ENCODE measurements at places on chromosomes 3 and 15. TPM values are rescaled to one million over a fixed set of nuclear protein-coding genes. Genes with fewer than 3 reads are reported as not detected.

DNA sequence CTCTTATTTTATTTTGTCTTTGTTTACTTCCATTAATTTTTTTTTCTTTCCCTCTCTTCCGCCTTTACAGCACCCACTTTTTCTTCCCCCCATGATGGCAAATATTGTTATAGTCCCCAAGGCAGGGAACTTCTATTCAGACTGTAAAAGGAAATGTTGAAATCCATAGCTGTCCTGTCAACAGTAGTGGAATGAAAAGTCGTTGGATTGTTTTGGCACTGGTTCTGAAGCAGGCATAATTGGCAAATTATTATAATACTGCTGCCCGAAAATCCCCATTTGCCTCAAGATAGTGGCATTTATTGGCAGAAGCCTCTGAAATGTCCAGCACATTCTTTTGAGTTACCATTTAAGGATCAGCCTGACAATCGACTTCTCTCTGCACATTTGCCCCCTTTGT lies 150.6 kb downstream of the TPRG1 start:
- no peak for DNase-seq

Gene DNAH12
- 0.25 TPM for total RNA-seq

Gene KY
- total RNA-seq, result 0.65 TPM

Gene CCRL2
- total RNA-seq, result not detected

Gene AADAC
- 0.17 TPM for total RNA-seq

DNA sequence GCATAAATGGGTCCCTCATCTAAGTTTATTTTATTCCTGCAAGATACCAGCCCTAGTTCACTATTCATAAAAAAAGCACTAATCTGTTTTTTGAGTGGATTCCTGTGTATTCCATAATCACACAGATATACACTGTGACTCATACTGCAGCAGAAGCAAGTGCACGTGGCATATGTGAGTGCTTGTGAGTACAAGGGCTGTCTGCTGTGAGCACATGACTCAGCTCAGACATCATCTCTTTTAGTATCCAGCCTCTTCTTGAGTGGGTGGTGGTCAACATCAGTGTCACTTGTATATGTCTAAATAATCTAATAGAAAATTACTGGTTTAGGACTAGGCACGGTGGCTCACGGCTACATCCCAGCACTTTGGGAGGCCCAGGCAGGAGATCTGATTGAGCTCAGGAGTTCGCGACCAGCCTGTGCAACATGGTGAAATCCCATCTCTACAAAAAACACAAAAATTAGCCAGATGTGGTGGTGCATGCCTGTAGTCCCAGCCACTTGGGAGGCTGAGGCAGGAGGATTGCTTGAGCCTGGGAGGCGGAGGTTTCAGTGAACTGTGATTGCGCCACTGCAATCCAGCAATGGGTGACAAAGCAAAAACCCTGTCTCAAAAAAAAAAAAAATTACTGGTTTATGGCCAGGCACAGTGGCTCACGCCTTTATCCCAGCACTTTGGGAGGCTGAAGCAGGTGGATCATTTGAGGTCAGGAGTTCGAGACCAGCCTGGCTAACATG lies 49.8 kb downstream of the NIPA2 start:
- DNase-seq, result peak; percentile 78

Gene AGBL1
- total RNA-seq, result not detected

GRCh38 chr15:68326711-68327354 lies 49.3 kb downstream of the FEM1B start:
- DNase-seq, result no peak

DNA sequence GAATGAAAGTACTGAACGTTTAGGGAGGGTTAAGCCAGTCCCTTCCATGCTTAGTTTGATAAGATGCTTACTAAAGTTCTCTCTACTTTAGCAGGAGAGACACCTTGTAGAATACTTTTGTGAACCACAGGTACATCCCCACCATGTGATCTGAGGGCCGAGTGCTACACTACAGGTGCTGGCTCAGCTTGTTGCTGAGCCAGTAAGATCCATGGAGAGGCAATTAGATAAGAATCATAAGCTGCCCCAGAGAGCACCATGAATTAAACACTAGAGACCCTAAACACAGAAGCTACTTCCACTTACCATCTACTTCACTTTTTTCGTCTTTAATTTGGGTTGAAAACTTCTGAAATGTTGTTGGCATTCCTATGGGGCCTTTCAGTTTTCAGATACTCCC lies 70.5 kb upstream of the GOLGA8B start:
- no peak for DNase-seq

DNA sequence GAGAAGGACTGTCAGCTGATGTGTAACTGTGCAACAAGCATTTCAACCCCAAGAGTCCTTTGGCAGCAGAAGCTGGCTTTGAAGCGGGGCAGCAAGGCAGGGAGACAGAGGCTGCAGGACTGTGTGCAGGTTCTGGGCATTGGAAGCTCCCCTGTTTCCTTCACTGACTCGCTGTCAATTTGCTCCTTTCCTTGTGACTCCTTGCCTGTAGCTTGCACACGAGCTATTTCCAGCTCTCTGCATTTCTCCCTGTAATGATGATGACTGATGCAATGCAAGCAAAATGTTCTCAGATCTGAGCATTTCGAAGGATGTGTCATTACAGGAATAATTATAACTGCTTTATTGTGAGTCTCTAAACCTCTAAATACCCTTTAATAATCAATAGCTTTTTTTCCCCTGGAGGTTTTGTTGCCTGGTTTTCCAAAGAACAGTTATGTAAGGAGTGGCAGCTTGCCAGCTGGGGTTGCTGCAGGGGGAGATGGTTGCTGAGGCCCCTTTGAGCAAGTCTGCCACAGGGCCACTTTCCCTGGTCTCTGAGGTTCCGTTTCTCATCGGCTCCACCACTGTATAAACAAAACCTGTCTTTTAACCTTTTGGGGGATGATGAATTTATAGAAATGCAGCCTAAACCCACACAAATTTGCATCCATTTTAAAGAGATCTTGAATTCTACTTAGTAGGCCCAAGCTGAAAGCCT lies 2.8 kb downstream of the APOD start:
- peak; percentile 50 for DNase-seq

DNA sequence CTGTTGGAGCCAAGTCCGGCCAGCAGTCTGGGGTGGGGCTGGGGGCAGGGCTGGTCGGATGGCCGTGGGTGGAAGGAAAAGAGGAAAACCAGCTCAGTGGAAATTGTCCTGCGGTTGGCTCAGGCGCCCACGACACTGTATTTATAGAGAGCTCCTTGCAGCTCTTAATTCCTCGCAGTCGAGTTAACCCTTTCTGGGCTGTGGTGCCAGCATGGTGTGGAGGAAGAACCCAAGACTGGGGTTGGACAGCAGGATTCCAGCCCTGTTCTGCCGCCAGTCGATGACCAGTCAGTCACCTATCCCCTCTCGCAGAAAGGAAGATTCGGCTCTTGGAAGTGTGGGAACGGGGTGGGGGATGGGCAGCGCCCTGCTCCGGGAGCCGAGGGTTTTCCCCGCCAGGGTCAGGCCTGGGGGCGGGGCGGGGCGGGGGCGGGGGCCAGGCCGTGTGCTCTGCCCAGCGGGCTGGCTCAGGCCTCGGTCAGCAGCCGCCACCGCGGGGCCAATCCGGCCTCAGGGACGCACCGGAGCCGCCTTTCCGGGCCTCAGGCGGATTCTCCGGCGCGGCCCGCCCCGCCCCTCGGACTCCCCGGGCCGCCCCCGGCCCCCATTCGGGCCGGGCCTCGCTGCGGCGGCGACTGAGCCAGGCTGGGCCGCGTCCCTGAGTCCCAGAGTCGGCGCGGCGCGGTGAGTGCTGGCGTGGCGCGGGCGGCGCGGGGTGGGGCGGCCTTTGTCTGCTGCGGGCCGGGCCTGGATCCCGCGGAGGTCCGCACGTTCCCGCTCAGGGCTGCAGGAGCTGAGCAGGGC lies at the start of gene CD276:
Gene CD276 (plus strand): TSS at position 607 of the 804 bp plus-strand sequence. CDS start 15,257 bp downstream, outside the sequence.
- peak; percentile 67 for DNase-seq

- DNase-seq, result no peak
These were observed 162.5 kb downstream of the MECOM start for GRCh38 chr3:169501061-169501460.

Gene ZPLD1
- 74.8 TPM for total RNA-seq

DNA sequence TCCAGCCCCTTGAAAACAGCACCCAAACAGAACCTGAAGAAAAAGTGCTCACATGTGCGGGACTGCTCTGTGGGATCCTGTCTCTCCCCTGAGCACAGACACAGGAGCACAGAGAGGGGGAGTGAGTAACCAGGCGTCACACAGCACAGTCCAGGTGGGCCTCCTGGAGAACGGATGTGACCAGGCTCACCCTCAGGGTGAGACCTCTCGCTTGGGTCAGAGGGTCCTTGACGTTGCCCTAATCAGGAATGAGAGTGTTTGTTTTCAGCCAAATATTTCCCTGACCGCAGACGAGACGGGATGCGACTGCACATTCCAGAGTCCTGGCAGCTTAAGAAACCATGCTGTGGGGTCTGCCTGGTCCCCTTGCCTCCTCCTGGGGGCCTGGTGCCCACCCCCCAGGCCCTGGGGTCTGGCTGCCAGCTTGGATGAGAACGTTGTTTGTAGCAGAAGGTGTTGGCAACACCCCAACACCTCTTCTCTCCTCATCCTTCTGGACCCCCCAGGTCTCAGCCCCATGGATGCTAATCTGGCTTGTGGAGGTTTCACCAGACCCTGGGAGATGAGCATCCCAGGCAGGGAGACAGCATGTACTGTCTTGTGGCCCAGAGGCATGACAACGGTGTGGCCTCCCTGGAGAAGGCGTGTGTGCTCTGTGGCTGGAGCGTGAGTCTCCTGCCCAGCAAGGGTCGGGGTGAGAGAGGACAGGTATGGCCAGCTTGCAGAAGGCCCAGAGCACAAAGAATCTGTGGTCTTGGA lies 42.1 kb upstream of the SLC6A6 start:
- DNase-seq, result no peak

DNA sequence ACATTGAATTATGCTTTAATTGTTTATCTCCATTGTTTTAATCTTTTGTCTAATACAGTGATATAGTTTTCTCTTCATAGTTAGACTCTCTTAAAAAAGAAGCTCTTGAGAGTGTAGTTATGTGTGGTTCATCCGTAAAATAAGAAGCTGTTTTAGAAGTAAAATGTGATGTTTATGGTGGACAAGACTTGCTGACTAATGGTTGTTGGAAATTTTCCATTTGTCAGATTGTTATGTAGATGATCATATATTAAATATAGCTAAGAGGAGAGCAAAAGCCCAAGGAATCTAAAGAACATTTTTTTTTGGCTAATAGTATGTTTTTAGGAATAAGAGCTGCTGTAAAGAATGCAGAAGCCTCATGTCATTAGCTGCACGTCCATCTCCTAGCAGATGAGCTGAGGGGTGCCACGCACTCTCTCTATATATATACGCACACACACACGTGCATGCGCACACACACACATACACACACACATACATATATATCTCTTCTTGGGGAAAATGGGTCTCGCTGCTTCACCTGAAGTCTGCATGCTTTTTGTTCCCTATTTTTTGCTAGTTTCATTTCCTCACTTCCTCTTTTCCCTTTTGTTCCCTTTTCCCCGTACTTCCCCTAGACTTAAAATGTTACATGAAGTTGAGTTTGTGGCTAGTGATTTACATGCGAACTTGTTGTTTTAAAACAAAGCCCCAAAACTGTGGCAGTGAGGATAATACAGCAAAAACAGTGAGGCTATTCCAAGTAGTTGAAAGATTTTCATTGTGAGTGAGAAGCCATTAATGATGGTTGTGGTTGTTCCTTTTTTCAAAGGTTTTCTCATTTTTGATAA lies 107.8 kb downstream of the MBNL1 start:
- DNase-seq, result no peak

GRCh38 chr15:27172821-27173220 lies 201.8 kb downstream of the GABRG3 start:
- no peak for DNase-seq

DNA sequence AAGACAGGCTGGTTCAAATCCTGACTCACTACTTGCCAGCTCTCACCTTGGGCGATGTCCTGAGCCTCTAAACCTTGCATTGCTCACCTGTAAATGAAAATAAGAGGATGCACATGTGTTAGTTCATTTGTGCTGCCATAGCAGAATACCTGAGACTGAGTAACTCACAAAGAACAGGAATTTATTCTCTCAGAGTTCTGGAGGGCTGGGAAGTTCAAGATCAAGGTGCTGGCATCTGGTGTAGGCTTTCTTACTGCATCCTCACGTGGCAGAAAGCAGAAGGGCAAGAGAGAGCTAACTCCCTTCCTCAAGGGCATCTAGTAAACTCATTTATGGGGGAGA lies 222.7 kb downstream of the MTHFS start:
- DNase-seq, result no peak

DNA sequence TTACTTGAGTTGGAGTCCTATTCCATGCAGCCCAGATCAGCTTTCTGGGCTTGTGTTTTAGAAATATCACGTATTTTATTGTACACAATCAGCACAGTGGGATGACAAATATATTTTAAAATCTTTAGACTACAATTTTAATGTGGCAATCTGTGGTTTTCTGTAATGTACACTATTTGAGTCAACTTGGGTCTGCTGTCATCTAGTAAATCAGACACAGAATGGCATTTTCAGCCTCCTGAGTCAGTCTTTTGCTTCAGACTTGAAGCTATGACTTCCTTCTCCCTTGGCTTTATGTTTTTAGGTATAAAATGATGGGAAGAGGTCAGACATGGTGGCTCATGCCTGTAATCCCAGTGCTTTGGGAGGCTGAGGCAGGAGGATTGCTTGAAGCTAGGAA lies 232.1 kb downstream of the NECTIN3 start:
- DNase-seq, result no peak

Gene IMPG2
- total RNA-seq, result 0.35 TPM

DNA sequence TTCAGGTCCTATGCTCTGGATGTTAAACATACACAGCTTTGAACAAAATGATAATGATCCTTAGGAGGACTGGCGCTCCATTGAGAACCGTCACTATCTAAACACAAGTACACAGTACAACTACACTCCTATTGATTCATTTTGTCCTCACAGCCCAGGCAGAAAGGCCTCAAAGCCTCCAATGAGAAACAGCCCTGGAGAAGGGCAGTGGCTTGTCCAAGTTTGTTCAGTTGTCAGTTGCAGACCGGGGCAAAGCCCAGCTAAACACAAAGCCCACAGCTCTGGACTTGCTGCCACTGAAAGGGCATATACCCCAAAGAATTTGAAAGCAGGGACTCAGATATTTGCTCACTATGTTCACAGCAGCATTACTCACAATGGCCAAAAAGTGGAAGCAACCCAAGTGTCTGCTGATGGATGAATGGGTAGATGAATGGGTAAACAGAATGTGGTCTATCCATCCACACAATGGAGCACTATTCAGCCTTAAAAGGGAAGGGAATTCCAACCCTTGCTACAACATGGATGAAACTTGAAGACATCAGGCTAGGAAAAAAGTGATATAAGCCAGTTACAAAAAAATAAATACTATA lies 34.7 kb downstream of the NUP210 start:
- DNase-seq, result peak; percentile 4

GRCh38 chr3:146464783-146465182 lies 4.6 kb downstream of the PLSCR2 start:
- peak; percentile 7 for DNase-seq

DNA sequence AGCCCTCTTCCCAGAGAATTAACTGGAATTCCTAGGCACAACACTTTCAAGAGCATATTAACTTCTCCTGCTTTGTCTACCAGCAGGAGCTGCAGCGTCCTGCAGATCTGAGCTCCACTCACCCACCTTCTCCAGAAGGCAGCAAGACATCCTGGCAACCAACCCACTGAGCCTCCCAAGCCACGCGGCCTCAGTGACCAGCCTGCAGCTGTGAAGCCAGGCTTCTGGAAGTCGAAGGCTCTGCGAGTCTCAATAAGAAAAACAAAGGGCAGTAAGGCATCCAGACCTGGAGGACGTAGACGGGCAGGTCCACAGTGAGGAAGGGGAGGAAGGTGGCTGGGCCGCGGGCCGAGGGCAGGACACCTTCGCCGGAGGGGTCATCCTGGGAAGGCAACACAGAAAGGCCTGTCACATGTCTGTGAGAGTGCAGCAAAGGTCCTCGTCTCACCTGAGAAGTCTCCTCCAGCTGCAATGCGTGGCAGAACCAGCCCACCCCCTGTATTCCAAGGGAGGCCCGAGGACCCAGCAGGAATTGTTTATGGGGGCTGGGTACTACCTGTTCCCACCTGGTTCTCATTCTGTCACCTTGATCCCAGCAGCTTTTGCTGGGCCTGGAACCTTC lies 36.2 kb downstream of the ZXDC start:
- no peak for DNase-seq
